ENCODE measurements at places on chromosomes 6 and 20.

DNA sequence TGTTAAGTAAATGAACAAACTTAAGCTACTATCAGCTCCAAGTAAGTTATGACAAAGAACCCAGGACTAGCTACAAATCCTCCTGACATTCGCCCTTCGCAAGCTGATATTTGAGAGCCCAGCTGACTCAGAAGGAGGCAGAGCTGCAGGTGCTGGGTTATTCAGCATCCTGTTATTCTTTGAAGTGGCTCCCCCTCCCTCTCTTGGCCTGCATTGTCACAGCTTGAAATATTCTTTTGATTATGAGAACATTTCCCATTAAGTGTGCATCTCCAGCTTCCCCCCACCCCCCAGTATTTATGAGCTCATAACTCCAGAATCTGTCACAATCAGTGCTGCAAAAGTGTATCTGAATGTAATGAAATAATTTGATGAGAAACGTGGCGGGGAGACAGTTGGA is 78.8 kb upstream of the RALY start:
- peak; percentile 21 for DNase-seq

GRCh38 chr6:109238396-109238795 is 143.1 kb downstream of the CEP57L1 start:
- no peak for DNase-seq

DNA sequence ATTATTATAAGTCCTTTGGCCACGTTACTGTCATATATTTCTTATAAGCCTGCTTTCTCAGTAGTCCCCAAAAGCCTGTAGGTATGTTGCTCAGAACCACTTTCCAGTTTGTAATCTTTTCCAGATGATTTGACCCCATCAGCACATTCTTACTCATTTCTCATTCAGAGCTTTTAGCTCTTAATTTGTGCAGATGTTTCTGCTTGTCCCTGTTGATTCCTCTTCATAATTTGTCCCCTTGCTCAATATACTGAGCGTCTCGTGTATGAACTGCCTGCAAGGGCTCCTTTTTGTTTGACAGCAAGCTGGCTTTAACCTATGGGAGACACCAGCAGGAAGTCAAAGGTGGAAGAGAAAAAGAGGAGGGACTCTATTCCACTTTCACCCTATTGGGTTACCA is 733.8 kb upstream of the GJE1 start:
- no peak for DNase-seq

DNA sequence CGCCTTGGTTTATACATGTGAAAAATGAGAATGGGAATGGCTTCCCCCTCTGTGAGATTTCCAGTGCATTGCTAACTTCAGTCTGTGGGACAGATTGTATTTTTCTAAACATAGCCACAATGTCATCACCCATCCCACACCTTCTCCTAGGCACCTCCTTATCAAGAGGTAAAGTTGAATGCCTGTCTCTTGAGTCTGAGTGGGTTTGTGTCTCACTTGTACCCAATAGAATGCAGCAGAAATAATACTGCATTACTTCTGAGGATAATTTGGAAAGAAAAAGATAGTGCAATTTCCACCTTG is 27.9 kb downstream of the RIN2 start:
- DNase-seq, result peak; percentile 10

DNA sequence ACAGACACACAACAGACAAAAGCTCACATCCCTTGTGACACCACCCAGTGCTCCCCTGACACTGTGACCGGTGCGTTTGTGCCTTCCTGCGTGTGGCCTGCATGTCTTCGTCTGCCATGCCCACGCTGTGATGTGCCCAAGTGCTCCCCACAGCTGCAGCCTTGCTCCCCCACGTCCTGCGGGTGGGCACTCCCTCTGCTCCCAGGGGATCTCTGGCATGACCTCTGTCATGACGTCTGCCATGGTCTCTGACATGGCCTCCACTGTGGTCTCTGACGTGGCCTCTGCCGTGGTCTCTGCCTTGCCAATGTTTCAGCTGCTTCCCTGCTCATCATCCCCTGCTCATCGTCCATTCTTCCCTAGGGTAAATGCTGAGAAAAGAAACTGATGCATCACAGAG is 200.9 kb downstream of the DLL1 start:
- no peak for DNase-seq

- DNase-seq, result no peak
Measured at GRCh38 chr6:133418108-133418507, 177.0 kb downstream of the EYA4 start.

DNA sequence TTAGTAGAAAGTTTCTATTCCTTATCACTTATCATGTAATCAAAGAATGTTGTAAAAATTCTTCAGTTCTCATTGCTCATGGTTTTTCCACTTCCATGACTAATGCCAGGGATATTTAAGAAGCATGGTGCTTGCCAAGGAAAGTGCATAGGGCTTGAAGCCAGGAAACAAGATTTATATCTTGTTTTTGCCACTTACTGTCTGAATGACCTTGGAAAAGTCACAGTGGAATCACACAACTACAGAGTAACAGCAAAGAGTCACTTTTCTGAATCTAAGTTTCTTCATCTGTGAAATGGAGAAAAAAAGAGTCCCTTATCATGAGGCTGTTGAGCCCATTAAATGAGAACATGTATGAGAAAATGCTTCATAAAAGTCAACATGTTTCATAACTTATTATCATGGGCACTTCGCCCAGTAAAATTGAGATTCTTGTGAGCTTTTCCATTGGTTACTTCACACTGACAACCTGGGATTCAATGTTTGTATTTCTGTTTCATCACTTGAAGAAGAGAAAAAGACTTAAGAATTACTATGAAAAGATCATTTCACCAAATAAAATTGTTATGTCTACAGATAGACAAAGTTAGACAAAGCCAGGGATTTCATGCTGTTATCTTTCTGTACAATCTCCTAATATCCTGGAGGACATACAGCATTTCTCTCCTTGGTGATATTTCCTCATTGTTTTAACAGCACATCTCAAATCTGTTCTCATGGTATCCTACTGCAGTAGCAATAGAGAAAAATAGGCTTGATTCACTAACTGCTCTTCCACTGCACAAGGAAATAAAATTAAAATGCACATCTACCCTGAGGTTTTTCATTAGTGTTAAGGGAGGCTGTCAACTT is 7.6 kb upstream of the BMP5 start:
- DNase-seq, result peak; percentile 85

DNA sequence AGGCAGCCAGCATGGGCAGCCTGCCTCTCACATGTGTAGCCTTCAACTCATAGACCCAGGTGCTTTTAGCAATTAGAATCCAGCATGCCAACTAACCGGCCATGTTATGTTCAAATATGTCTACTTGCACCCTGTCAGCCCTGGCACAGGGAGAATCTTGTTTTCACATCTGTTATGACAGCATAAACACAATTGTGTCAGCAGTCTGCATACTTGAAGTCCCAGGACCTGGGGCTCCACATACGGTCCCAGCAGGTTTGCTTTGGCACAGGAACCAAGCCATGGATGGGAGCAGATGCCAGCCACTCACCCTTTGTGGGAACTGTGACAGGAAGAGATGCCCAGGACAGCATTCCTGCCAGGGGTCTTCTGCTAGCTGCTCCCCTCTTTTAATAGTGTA is 67.2 kb upstream of the SYNDIG1 start:
- no peak for DNase-seq

- no peak for DNase-seq
Measured at GRCh38 chr6:165875946-165876345, 212.9 kb upstream of the PDE10A start.

- no peak for DNase-seq
Measured at GRCh38 chr20:4809707-4810106, 88.0 kb downstream of the PRND start.

- DNase-seq, result peak; percentile 4
Measured at GRCh38 chr6:115969207-115969929, 91.3 kb downstream of the FRK start.

- DNase-seq, result no peak
Measured at GRCh38 chr6:38846844-38847243, 131.7 kb downstream of the DNAH8 start.

- DNase-seq, result no peak
Measured at GRCh38 chr20:43846516-43846905, 68.1 kb upstream of the TOX2 start.

GRCh38 chr6:41784581-41785171 is 2.8 kb upstream of the TOMM6 start:
- DNase-seq, result no peak

GRCh38 chr6:82275686-82276085 is 28.1 kb upstream of the IBTK start:
- DNase-seq, result no peak

GRCh38 chr6:15020119-15020770 is 225.6 kb upstream of the JARID2 start:
- no peak for DNase-seq

- DNase-seq, result no peak
Measured at GRCh38 chr6:4635666-4636065, 140.5 kb upstream of the CDYL start.

Measured in ACHN (cell line).